ENCODE measurements at places on chromosomes 1 and 21.

DNA sequence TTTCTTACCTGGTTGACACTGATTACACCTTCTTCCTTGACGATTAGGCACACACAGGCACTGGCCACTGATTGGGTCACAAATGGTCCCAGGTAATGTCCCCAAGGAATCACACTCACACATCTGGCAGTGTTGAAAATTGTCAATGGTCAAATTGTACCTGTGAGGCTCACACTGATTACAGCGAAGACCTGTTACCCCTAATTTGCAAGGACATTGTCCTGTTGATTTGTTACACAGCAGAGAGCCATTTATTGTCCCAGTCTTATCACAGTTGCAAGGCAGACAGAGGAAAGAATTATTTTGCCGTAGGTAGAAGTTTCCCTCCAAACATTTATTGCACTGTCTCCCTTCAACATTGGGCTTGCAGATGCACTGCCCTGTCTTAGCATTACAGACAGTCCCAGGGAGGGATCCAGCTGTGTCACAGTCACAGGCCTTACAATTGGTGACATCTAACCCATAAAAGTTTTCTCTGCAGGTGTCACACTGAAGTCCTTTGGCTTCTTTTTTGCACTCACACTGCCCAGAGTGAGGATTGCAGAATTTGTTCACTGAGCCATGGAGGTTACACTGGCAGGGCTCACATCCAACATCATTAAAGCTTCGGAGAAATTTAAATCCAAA is 176.6 kb downstream of the USH2A start:
- no peak for DNase-seq

DNA sequence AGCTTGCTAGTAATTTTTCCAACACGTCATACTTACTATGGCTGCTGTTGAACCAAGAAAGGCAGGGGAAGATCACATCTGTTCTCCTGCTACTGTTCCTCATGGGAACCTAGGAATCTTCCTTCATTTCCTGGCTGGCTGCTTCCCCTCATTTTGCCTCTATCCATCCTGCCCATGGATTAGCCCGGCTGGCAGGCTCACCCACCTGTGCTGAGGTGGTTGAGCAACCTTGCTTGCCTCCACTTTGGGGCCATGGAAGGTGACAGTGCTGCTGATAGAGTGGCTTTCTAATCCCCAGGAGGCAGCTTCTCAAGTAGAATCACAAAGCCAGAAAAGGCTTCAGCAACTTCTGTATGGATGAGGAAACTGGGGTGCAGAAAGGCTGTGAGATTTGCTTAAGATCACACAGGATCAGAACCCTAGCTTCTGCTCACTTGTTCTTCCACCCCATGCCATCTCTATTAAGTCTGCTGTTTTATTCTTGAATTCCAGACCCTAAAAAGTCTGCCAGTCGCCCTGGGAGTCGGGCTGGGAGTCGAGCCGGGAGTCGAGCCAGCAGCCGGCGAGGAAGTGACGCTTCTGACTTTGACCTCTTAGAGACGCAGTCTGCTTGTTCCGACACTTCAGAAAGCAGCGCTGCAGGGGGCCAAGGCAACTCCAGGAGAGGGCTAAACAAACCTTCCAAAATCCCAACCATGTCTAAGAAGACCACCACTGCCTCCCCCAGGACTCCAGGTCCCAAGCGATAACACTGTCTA is 6.2 kb upstream of the BMP8A start:
- DNase-seq: no peak

DNA sequence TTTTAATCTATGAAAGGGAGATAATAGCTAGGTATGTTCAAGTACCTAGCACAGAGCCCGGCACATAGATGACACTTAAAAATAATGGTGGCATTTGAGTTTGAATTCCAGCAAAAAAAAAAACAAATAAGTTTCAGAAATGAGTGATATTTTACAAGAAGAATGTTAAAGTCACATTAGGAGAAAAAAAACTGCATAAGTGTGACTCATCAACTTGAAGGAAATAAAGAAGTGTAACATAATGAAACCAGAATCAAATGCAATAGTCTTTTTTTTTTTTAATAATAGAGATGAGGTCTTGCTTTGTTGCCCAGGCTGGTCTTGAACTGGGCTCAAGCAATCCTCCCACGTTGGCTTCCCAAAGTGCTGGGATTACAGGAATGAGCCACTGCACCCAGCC is 17.1 kb downstream of the DNASE2B start:
- DNase-seq: no peak

DNA sequence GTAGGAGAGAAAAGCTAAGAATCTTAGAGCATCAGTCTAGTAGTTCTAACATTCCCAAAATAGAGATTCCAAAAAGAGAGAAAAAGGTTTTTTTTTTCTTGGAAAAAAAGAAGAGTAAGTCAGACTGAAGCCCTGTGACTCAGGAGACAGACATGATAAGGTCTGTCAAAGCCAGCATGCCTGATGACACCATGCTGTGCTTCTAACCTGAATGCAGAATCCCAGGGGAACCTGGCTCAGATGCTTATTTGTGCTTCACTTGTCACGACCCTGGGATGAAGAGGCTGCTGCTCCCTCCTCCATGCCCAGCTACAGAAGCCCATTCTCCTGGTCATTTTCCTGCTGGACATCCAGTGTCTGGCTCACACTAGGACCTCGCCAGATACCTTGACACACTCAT is 44.3 kb downstream of the ERICH3 start:
- DNase-seq: no peak

GRCh38 chr1:205587581-205587980 is 44.2 kb downstream of the ELK4 start:
- no peak for DNase-seq

- DNase-seq: no peak
Observed at GRCh38 chr1:52159033-52159789, 17.3 kb downstream of the ZFYVE9 start.

GRCh38 chr1:15639931-15640330 is 22.7 kb downstream of the DDI2 start:
- DNase-seq: no peak

GRCh38 chr1:240610636-240611035 is 1.3 kb downstream of the GREM2 start:
- no peak for DNase-seq

DNA sequence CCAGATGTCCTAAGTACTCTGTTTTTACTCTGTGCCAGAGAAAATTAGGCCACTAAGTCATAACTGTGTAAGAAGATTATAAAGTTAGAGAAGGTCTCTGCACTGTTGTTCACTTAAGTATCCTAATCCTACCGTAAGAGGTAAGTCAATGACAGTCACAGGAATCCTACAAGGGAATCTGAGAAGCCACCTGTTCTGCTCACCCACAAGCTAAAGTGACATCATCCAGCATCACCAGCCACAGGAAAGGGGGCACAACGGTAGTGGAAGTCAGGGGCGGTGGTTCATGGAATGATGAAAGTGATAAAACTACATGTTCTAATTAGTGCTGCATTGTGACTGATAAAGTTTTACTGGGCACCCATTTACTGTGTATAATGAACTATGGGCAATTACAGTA is 92.7 kb downstream of the PLD5 start:
- no peak for DNase-seq

DNA sequence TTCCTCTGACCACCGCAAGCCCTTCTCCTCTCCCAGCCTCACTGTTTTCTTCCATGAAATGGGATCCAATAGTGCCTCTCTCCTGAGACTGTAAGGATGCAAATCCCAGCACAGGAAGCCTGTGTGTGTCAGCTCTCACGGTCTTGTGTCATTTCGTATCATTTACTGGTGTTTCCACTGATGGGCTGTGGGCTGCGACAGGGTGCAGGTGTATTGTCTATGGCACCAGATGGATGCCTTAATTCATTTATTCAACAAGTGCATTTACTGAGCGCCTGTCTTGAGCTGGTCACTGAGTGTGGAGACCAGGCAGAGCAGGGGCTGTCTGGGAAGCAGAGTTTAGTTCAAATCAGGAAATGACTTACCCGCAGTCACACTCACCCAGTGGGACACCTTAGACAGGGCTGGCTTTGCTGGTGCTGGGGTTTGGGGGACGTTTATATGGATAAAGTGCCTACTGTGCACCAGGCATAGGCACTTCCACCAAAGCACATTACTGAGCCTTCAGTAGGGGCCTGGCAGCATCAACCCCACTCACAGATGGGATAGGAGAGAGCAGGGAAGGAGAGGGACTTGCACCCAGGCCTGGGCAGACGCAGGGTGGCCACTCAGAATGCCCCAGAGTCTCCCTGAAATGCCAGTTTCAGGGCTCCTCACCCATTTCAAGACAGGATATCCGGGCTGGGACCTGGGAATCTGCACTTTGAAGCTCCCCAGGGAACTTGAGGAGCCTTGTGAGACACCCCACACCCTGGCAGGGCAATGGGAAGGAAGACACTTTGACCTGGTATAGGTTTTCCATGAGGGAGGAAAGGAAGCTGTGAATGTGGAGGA is 398.9 kb downstream of the MATN1 start:
- DNase-seq: no peak

DNA sequence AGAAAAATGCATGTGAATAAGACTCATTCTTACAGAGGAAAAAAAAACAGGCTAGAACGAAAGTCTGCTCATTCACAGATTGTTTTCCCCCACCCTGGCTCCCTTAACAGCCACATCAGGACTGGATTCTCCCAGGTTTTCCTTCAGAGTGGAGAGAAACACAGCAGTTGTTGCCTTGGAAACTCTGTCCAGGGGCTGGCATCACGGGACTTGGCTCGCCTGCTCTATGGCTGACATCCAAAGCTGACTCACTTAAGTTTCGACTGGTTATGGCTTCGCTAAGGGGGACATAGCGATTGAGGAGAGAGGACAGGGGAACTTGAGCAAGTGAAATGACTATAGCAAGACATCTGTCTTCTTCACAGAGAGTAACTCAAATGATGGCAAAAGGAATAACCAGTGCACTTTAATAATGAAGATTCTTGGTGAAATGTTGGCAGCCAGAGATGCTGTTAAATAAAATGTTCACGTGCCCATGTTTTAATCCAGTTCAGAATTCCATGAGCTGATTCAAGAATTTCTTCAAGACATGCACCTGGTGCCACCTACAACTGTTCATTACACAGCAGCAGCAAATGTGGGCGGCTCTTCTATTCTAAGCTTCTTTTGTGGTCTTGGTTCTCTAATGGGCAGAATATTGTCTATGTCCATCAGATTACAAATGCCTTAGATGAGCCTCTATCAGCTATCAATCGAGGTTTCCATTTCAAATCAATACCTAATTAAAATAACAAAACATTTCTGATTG is 21.8 kb downstream of the MIS18A start:
- no peak for DNase-seq
